Left hindlimb (tissue), 1 donor: ENCODE measurements at places on chromosomes 5 and 9.
A peak's percentile ranks its signal among the peaks of the same experiment; 100 is the strongest.

DNA sequence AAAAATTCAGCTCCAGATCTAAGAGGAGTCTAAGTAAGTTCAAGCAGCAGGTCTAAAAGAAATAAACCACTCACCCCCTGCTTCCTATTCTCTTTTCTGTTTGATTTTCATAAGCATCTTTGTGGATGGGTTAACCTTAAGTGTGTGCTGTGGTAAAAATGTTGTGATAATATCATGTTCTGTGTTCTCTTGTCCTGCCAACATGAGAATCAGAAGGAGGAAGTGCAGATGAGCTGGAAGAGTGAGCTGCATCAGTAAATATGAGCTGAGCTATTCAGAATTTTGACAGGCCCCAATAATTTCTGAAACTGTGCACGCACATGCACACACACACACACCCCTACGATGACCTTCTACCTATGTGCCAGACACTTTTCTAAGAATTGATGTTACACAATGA is 186.5 kb upstream of the ANKRD55 start:
- no peak for DNase-seq

DNA sequence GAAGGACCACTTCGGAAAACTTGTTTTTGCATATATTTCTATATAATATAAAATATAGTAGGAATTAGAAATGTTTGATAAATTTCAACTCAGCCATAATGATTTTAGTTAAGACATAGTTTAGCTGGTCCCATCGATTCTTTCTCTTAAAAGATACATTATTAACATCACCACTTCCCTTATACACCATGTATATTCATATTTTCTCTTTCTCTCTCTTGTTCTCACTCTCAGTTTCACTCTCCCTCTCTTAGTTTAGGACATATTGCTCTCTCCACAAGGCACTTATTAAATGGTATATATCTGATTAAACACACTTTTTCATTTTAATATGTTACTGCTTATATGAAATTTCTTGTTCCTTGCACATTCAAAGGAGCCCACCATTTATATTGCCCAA is 90.1 kb upstream of the RASEF start:
- DNase-seq = no peak

GRCh38 chr9:104286799-104287198 is 192.7 kb downstream of the SMC2 start:
- no peak for DNase-seq

DNA sequence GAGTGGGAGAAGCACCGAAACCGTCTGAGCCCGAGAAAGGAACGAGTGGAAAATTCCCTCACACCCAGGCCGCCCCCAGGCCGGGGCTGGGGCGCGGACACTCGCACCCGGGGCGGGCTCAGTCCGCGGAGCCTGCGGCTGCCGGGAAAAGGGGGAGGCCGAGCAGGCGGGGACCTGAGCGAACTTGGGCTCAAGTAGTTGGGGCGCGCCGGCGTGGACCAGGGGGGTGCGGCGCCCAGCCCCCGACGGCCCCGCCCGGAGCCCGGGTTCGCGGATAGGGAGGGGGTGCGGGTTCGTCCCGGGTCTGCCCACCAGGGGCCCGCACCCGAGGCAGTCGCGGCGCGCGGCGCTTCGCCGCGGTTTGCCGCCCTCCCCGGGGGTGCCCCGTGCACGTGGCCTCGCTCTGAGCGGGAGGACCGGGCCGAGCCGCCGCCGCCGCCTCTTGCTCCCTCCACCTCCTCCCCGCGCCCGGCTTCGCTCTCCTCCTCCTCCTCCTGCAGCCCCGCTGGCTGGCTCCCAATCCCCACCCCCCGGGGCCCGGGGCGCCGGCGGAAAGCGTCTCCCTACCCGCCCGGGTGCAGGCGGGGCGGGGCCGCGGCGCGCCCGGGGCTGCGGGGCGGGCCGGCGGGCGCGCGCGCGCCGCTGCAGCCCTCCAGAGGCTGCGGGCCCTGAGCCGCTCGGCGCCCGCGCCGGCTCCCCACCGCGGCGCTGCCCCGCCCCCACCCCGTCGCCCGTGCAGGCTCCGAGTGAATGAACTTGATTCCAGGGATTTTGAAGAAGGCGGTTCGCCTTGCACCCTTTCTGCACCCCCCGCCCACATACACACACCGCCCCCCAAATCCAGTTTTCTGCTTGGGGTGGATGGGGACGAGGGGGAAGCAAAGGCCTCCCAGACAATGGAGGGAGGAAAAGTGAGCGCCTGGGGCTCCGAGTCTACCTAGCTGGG is 1.3 kb upstream of the NFIB start:
- DNase-seq = peak; percentile 96

GRCh38 chr9:131330814-131331600 is 41.5 kb downstream of the PLPP7 start:
- DNase-seq = no peak

DNA sequence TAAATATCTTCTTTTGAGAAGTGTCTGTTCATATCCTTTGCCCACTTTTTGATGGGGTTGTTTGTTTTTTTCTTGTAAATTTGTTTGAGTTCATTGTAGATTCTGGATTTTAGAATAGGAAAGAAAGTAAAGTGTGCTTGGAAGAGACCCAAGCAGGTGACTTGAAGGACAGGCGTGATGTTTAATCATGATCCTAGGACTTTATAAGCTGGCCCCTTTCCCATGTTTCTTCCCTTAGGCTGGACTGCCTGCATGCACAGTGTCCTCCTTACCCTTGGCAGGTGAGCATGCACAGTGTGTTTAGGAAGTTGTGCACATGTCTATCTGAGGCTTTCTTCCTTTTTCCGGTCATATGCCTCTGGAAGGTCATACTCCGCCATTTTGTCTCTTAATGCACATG is 61.3 kb downstream of the ISOC1 start:
- no peak for DNase-seq

- DNase-seq = no peak
Measured at GRCh38 chr5:79971156-79971555, 19.9 kb downstream of the MTX3 start.

DNA sequence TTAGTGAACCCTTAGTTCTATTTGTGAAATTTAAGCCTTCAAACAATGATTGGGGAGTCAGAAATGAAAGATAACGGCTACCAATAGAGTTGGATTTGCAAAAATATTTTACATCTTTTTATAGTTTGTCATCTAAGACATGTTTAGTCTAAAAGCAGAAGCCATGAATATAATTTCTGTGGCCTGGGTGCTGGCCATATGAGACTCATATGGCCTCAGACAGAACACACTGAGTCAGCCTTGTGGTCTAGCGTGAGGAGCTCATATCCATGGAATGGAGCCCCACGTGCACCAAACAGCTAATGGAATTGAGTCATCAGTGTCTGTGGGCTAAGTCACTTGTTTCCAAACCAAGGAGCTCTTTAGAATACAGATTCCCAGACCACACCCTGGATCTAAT is 240.7 kb upstream of the NREP start:
- DNase-seq = no peak

DNA sequence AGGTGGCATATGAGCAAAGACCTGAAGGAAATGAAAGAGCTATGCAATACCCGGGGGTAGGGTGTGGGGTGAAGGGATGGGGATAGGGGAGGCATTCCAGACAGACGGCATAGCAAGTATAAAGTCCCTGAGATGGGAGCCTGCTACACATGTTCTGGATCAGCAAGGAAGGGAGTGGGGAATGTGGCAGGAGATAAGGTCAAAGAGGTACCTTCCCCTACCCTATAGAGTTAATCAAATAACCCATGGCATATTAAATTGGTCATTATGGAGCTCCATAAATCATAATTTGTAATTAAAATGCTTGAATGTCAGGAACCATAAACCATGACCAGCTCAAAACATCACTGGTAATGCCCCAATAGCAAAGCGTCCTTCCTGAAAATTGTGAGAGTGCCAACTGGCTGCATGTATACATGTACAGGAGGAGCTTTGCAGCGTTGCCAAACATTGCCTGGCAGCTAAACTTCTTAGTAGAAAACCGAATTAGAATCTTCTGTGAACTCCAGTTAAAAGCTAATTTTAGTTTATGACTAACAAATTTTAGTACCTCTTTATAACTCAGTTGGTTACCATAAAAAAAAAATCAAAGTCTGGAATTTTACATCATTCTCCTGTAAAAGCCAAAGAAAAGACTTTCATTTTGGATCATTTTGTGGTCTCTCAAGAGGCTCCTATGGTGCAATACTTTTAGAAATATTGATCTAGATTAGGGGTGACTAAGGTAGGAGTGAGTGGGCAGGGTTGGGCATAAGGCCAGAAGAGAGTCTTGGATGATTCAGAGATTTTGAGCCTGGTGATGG is 4.7 kb downstream of the DNAI1 start:
- no peak for DNase-seq

DNA sequence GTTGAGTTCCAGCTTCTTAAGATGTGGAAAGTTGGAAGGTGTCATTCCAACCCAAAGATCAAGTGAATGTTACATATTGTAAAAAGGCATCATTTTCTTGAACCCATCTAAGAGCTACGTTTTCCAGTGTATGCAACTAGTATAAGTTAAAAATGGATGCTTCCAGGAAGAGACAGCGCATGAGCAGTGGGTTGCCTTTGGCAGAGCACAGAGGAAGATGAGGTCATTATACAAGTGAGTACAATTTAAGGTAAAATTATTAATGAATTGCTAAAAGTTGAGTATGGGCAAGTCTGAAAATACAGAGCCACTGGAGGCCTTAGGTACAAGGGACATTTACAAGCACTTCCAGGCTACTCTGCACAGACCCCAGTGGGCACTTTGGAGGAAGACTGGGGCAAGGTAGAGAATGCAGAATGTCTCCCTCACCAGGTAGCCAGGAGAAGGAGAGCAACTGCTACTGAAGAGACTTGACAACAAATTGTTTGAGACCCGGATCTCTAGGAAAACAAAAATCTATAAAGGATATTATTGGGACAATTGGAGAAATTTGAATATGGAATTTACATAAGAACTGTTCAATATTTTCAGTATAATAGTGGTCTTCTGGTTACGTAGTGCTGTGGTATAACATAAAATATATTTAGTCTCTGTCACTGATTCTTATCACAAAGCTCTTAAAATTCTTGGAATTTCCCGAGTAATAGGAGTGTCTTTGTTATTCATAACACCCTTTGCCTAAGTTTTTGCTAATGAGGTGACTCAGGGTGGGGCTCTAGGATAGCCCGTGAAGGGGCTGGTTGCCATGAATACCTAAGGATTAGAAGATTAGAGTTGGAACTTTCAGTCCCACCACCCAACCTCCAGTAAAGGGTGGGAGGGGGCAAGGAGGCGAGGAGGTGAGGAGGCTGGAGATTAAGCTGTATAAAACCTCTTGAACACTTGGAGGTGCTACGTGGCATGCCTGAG is 129.9 kb upstream of the FER start:
- DNase-seq = no peak

GRCh38 chr9:71441266-71441665 is 319.8 kb upstream of the TRPM3 start:
- DNase-seq = no peak

- DNase-seq = no peak
Measured at GRCh38 chr5:177469750-177470525, 3.5 kb downstream of the DBN1 start.

DNA sequence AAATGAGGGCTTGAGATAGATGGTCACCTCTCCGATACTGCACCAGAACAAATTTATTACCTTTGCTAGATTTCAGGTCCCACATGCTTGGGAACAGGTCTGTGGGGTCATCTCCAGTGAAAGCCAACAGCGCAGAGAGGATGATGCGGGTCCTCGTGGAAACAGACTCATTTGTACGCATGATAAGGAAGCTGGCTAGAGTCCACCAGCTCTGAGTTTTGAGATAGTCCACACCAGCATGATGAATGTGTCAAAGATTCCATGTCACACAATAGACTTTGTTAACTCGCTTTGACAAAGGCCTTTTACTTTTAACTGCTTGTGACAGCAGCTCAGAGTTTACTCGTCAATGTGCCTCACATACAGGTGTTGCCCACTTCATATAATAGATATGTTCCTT is 105.4 kb upstream of the TBCA start:
- DNase-seq = no peak

GRCh38 chr5:68060382-68060781 is 155.2 kb upstream of the PIK3R1 start:
- no peak for DNase-seq

- peak; percentile 70 for DNase-seq
Measured at GRCh38 chr9:104927216-104927911, 591 bp downstream of the ABCA1 start.
